ENCODE measurements at places on chromosomes 7 and 10.

DNA sequence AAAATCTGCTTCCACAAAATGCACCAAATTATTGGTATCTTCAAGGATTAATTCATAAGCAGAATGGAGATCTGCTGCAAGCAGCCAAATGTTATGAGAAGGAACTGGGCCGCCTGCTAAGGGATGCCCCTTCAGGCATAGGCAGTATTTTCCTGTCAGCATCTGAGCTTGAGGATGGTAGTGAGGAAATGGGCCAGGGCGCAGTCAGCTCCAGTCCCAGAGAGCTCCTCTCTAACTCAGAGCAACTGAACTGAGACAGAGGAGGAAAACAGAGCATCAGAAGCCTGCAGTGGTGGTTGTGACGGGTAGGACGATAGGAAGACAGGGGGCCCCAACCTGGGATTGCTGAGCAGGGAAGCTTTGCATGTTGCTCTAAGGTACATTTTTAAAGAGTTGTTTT, 12.1 kb downstream of the IFIT3 start:
- DNase-seq = no peak

DNA sequence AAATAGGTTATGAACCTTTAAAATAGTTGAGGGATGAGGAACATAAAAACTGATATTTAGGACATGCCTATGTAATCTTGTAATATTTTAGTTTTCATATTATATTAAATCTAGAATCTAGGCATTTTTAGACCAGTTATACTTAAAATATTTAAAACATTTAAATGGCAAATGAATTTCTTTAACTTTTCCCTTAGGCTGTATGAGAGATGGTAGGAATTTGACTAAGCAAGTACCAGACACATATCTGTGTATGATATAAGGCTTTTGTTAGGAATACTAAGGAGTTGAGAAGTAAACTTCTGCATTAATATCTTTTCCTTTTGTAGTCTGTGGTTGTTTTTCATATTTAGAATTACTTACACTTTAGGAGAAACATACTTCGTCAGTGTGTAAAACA, 25.1 kb downstream of the SEPTIN7 start:
- DNase-seq = no peak

DNA sequence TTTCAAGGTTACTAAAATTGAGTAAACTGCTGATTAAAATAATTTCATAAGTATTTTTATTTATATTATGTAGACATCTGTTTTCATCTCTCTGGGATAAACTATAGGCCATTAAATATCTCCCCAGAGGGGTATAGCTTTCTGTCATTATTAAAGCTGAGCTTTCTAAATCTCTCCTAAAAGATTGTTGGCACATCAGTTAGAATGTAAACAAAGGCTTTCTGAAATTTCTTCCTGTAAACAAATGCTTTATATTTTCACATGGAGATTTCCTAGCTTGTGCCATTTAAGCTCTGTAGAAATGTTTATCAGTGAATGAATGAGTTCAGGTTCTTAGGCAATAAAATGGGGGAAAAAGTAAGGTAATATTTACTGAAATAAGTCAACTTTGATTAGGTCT, 35.7 kb downstream of the PPP1R9A start:
- DNase-seq = no peak

- no peak for DNase-seq
These were observed 23.5 kb upstream of the ABLIM1 start for GRCh38 chr10:114681542-114681941.

GRCh38 chr10:97128516-97129154, 57.1 kb downstream of the SLIT1 start:
- DNase-seq = no peak

DNA sequence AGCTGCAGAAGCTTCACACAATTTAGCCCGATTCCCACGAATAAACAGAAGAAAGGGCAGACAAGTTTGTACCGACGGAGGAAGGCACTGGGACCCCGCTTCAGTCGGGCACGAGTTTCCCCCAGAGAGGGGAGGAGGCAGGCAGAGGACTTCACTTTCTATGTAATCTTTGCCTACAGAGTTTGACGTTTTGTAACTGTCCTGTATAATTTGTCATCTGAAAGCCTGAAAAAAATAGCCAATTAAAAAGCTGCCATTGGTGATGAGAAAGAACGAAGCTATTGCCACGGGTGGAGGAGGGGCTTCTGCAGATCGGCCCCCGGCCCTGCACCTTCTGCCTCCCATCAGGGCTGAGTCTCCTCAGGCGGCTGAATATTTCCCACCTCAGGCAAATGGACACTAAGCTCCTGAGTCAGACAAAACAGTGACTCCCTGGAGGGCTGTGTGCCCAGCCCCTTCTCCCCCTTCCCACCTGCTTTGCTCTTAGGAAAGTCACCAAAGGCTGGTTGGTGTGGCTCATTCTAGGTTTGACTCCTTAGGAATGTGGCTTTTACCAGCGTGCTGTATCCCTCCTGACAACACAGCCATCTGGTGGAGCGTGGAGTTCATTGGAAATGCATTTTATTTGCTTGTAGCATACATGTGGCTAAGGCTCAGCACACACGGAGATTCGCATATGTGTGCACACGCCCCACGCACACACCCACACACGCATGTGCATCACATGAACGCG, 117.4 kb downstream of the VIPR2 start:
- DNase-seq = no peak

- DNase-seq = no peak
These were observed 135.2 kb upstream of the UNC5B start for GRCh38 chr10:71077143-71077581.

DNA sequence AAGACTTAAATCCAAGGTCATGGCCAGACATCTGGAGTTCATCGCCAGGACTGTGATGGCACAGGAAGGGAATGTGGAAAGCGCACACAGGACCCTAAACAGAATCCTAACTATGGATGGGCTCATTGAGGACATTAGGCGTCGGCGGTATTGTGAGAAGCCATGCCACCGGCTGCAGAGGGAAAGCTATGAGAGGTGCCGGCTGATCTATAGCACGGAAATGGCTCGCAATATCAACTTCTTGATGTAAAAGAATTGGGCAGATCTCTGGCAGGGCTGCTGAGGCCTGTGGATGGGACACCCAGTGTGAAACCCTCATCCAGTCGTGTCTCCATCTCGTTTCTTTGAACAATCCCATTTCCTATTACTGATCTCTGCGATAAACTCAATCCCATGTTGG, 6.3 kb upstream of the CTBP2 start:
- no peak for DNase-seq

DNA sequence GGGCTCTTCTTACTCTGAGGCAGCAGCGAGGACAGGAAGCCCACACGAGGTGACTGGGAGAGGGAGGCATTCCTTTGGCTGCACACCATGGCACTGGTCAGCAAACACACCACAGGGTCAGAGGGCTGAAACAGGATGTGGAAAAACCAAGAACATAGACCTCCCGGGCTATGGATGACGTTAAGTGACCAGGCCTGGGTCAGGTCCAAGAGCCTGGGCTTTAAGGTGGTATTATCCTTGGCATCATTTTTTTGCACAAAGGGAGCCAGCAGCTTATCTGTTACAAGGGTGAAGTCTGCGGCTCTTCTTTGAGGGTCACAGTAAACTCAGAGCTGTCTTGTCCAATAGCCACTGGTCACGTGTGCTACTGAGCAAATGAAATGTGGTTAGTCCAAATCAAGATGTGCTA, 7.0 kb downstream of the WDR91 start:
- DNase-seq = no peak

DNA sequence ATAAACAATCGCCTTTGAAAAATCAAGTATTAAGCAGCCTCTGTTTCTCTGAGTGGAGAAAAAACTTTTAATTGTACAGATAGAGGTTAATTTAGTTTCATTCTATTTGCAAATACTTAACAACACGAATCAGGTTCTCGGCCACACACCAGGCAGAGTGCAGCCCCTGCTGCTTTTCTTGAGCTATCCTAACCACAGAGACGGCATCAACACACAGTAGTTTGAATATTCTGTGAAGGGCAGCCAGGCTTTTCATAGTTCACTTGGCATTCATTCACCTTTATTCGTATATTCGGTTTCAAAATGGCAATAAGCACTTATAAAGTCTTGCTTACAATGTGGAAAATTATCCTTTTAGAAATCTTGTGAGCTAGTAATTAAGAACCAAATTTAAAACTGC, 5.7 kb downstream of the ADARB2 start:
- no peak for DNase-seq

DNA sequence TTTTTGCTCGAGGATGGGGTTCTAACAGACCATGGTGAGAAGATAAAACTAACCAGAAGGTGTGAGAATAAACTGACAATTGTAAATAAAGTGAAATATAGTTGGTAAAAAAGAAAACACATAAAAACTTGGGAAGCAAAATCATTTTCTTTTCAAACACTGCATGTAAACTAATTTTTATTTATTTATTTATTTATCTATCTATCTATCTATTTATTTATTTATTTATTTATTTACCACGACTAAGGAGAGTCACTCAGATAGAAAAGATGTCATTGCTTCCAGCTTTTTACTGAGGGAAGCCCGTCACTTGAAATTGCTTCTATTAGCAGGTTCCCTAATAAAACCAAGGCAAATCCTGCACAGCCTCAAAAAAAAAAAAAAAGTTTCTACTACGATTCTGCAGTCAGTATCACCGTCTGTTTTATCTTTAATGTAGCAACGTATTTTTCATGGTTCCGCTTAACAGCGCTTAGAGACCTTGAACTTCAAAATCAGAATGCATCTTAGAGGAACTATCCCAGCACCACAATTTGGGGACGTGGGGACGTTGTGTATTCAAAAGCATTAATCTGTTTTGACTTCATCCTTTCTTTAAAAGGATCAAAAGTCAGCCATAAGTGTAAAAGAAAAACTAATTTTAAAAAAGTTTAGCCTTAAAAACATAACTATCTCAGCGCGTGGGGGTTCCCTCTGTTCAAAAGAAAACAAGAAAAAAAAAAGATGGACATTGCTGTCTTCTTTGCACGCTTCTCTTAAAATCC, 33.3 kb upstream of the EBLN1 start:
- no peak for DNase-seq

GRCh38 chr7:44307905-44308595, 17.3 kb downstream of the CAMK2B start:
- DNase-seq = no peak

- DNase-seq = no peak
These were observed 51.6 kb downstream of the SMKR1 start for GRCh38 chr7:129553899-129554461.

- DNase-seq = no peak
These were observed 100.5 kb downstream of the PRKAG2 start for GRCh38 chr7:151776446-151776845.

DNA sequence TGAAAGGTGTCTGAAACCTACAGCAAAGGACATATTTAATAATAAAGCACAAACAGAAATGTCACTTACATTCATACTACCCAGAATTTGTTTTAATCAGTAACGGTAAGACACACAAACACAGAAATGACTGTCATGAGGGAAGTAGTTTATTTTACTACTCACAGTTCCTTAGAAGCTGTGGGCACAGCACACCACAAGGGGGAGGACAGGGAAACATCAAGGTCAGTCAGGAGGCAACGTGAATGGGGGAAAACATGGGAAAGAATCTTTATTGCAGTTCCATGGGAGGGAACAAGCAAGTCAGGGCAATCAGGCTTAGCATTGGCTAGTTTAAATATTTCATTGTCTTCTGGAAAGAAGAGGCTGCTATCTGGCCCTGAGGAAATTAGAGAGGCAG, 123.8 kb upstream of the PDSS1 start:
- DNase-seq = no peak

DNA sequence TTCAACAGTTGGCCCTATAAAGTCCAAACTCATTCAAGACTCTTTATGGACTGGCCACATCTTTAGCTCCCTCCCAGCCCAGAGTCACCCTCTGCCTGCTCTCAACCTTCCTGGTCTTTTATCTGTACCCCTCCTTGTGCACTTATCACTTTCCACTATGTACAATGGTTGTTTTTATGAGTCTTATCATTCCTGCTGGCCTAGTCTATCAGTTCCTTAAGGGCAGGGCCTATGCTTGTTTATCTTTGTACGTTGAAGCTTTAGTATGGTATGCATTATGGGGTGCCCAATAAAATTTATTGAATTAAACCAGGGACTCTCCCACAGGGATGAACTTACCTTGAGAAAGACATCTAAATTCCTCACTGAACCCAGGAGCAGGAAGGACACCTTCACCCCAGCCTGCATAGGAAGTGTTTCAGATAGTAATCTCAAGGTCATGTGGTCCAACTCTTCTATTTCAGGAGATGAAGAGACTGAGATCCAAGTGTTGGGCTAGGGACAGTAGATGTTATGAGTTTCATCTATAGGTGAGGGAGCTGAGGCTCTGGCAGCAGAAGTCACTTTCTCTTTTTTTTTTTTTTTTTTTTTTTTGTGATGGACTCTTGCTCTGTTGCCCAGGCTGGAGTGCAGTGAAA, 13.3 kb upstream of the PDCD4 start:
- no peak for DNase-seq

DNA sequence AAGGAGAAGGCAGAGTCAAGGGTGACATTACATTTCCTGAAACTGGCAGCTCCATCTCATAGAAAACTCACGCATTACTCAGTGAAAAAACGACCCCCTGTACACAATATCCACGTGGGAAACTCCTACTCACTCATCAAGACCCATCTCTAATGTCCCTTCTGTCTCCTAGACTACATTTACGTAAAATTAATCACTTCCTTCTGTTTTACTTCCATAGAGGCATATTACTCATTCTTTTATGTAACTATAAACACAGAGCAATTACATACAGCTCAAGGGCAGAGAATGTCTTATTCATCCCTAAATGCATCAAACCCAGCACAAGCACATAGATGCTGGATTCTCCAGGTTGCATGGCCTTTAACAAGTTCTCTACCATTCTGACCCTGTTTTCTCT, 281.8 kb downstream of the KCNMA1 start:
- no peak for DNase-seq

- no peak for DNase-seq
These were observed 370.1 kb downstream of the PRPF18 start for GRCh38 chr10:13956826-13957225.

GRCh38 chr7:92034116-92034515, 93.5 kb downstream of the AKAP9 start:
- DNase-seq = no peak

DNA sequence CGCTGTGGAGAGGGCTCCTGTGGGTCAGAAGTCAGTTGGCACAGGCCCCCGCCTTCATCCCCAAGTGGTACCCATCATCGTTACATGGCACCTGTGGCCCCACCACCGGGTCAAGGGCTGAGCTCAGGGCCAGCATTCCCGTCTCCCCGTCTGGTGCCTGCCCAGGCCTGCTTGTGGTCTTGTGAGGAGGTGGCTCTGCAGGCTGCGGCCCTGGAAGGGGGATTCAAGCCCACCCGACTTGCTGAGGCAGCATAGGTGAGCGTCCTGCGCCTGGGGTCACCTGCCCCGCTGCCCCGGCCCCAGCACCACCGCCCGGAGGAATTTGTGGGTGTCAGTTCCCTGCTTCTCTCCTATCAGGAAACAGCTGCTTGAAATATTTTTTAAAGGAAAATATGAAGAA, 53.0 kb upstream of the EN2 start:
- DNase-seq = no peak
